Cardiac septum (tissue), 1 donor: ENCODE measurements at places on chromosomes 3 and 15. TPM values are rescaled to one million over a fixed set of nuclear protein-coding genes. Genes with fewer than 3 reads are reported as not detected.
A peak's percentile ranks its signal among the peaks of the same experiment; 100 is the strongest.

- no peak for DNase-seq
Measured at GRCh38 chr3:11523572-11524101, 120.1 kb downstream of the VGLL4 start.

GRCh38 chr15:68620721-68621527 is 42.1 kb downstream of the CORO2B start:
- peak; percentile 86 for DNase-seq

- DNase-seq, result peak; percentile 56
Measured at GRCh38 chr3:195802261-195802701, 9.4 kb downstream of the MUC4 start.

DNA sequence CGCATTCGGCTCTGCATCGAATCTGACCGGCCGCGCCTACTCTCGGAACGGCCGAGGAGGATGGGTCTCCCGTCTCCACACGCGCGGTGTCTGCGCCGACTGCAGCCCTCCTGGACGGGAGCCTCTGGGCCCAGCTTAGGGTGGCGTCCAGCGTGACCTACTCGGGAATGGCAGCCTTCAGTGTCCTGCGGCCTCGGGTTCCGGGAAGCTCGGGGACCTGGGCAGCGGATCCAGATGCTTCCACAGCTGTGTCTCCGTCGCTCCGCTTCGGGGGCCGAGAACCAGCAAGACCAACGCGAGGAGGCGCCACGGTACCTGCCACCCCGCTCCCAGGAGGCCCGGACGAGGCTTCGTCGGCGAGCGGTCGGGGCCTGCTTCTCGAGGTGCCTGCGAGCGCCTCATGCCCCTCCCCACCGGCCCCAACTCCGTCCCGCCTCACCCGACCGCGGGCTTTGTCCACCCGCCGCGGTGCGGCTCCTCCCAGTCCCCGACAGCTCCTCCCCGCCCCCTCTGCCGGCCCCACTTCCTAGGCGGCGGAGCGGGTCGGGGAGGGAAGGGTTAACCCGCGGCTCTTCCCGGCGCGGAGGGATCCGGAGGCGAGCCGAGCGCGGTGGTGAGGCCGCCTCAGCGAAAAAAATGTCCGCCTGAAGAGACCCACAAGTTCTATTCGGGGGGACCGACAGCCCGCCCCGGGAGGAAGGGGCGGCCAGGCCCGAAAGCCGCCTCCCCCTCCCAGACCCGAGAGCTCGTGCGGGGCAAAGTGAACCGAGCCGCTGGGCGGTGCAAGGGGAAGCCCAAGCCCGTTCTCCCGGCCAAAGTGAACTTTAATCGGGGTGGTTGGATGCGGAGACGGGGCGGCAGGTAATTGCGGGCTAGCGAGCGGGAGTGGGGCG is at the start of gene TCF12:
Gene TCF12 (plus strand): TSS at position 599 of the 893 bp plus-strand sequence. CDS start 1,270 bp downstream, outside the sequence.
- DNase-seq, result peak; percentile 95

GRCh38 chr3:11204697-11205348 is 50.5 kb downstream of the HRH1 start:
- DNase-seq, result no peak

GRCh38 chr3:45952456-45952855 is 9.2 kb downstream of the CXCR6 start:
- DNase-seq, result peak; percentile 17

DNA sequence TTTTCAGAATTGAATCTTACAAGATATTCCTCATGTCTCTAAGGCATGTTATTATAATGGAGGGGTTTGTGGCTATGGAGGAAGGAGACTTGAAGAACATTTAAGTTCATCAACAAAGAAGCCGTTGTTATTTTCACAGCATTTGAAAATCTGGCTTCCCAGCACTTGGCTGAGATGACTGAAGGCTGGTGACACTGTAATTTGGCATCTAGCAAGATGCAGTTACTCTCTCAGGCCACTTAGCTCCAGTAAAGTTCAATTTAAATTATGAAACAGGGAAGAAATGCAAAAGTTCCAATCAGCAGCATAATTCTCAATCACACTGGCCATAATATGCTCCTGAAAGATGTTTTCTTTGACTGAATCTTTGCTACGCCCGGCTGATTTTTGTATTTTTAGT is 139.4 kb upstream of the NUDT16 start:
- no peak for DNase-seq

- DNase-seq, result no peak
Measured at GRCh38 chr3:101861789-101862415, 12.6 kb downstream of the NFKBIZ start.

DNA sequence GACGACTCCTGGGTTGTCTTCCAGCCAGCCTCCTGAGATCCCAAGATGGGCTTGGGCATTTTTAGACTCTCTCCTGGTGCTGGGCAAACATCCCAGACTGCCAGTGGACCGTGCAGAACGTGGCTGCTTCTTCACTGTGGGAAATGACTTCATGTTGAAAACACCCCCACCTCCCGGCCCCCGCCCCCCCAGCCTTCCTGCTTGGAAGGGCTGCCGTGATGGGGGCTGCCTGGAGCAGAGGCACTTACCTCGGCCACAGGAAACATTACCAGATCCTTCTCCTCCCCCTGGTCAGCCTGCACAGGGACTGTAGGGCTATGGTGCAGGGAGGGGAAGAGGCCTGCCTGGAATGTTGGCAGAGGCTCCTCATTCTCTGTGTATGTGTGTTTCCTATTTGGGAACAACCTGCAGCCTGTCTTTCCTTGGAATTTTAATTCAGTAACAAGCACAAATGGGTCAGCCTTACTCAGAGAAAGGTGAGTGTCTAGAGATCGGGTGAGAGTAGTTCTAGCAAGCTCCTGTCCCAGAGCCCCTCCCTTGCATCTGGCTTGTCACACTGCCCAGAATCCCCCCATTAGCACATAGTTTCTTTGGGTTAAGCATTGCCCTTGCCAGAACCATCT is 90.8 kb downstream of the ANP32A start:
- peak; percentile 80 for DNase-seq

GRCh38 chr3:17315897-17316296 is 426.5 kb downstream of the TBC1D5 start:
- DNase-seq, result no peak

GRCh38 chr15:92663250-92663951 is 7.8 kb upstream of the FAM174B start:
- DNase-seq, result no peak

DNA sequence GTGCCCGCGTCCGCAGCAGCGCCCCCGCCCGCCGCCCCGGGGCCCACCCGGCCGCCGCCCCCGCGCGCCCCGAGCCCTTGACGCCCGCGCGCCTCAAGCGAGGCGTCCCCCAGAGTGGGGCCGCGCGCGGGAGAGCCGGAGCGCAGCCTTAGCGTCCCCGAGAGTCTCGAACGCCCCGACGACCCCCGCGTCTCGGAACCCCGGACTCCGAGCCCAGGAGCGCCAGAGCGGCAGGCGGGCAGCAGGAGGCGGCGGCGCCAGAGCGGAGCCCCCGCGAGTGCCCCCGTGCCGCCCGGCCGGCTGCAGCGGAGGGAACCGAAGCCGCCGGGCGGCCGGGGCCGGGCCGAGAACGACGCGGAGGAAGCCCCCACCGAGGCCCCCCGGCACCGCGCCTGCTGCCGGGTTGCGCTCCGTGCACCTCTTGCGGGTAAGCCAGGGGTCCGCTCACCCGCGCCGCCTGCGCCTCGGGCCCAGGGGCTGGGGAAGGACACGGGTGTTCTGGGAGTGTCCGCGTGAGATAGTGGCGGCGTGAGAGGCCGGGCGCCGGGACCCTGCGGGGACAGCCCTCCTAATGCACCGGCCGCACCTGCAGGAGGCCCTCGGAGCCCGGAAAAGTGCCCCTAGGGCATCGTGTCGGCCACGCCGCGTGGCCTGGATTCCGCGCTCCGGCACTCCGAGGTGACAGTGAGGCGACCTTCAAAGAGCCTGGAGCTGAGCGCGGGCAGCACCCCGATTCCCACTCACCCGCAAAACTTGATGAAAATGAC is 52.0 kb upstream of the ULK4 start:
- DNase-seq, result no peak

DNA sequence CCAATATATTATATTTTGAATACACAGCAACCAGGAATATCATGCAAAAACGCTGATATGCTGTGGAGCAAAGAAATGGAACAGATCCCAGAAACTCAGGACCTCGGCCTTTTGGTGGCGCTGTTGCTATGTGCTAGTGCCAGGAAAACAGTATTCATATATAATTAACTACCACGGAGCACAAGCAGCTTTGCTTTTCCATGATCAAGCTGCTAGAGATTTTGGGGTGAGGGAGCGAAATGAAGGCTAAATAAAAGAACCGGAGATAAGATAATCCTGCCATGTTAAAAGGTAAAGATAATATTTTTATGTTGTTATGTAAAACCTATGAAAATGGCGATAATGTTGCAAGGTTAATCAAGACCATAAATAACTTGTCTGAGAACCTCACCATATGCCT is 157.7 kb upstream of the FAM3D start:
- no peak for DNase-seq

DNA sequence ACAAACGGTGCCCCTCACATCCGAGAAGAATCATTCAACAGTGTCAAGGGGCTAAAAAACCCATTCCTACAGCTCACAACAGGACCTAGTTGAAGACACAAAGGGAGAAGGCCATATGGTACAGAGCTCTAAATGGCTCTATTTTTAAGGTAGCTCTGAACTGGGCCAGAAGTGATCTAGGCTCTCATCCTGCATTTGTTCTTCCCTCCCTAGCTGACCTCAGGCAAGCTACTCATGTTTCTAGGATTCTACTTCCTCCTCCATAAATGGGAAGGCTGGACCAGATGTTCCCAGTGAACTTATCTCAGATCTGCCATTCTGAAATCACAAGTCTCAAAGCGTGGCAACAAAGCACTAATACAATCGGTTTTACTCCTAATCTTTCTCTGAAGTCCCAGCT is 62.3 kb downstream of the CPNE4 start:
- DNase-seq, result no peak

GRCh38 chr3:65836047-65836446 is 202.7 kb downstream of the MAGI1 start:
- DNase-seq, result no peak

- DNase-seq, result no peak
Measured at GRCh38 chr15:98658831-98659699, 10.7 kb downstream of the IGF1R start.

DNA sequence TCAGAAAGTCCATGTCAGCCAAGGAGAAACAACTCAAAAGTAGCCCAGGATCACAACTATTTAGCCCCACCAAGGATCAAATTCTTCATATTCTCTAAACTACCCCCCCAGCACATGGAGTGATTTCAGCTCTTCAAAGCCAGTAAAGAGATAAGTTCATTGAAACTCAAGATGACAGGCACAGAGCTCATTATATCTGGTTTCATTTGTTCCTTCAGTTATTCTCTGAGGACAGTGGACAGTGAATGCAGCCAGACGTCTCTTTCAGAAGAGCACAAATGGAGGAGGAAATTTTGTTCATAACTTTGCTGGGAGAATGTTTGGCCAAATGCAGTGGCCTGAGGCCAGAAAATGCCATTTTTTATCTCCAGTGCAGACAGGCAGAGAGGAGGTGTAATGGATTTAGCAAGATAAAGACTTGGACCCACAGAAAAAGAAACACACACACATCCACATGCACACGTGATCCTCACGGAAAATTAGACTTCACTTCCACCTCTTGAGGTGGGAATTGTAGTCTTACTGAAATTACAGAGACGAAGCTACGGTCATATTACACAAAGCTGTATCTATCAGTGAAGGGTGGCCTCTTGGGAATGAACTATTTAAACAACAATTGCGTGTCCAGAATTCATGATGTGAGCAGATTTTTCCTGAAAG is 64.6 kb downstream of the HES1 start:
- DNase-seq, result no peak

- no peak for DNase-seq
Measured at GRCh38 chr15:28881170-28881569, 4.6 kb upstream of the APBA2 start.

DNA sequence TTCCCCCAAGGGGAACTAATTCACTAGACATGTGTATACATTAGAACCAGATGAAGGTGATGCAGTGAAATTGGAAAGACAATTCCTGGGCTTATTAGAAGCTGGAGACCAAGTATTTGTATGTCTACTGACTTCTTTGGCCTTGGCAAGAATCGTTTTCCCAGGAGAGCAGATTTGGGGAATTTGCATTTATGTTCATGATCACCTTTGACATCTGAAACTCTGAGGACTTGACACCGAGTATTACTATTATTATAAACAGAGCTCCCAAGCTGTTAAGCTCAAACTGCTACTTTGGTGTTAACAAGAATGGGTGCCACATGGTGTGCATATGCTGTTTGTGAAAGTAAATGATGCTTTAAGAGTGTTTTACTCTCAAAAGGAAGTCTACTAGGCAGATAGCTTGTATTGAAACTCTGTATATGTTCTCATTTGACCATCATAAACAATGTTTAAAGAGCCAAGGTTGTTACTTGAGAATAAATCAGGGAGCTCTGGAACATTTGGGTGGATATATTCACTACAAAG is 519.8 kb upstream of the GOLIM4 start:
- no peak for DNase-seq

GRCh38 chr15:89129123-89129815 is 41.0 kb downstream of the ABHD2 start:
- peak; percentile 86 for DNase-seq

GRCh38 chr3:195763076-195763830 is 42.5 kb downstream of the MUC20 start:
- peak; percentile 64 for DNase-seq

- peak; percentile 33 for DNase-seq
Measured at GRCh38 chr15:63403254-63403945, 21.8 kb upstream of the CA12 start.

DNA sequence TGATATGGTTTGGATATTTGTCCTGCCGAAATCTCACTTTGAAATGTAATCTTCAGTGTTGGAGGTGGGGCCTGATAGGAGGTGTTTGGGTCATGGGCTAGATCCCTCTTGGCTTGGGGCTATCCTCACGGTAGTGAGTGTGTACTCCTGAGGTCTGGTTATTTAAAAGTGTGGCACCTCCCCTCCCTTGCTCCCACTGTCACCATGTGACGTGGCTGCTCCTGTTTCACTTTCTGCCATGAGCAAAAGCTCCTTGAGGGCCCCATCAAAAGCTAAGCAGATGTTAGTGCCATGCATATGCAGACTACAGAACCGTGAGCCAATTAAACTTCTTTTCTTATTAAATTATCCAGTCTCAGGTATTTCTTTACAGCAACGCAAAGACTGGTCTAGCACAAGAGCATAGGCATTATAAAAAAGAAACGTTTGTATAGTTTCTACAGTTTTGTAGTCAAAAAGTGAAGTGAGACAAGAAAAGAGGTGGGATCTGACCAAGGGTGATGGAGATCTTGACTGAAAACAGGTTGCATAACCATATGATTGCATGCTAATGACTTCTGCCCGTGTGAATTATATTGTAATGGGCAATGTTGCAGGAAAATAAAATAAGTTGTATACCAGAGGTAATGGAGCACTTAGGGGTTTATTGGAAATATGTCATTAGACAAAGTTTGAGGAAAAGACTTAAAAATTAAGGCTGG is 28.5 kb upstream of the CLASP2 start:
- DNase-seq, result no peak

The PGBD4 gene
- 1.5 TPM for total RNA-seq

The GOLGA6A gene
- total RNA-seq, result not detected

The ERICH6 gene
- total RNA-seq, result 0.19 TPM

The ITIH4 gene
- total RNA-seq, result 3.2 TPM

The DPH3 gene
- total RNA-seq, result 23.1 TPM

The CPOX gene
- total RNA-seq, result 10.3 TPM

The PLCH1 gene
- total RNA-seq, result 0.16 TPM

The MESP2 gene
- 0.19 TPM for total RNA-seq

The SPRED1 gene
- total RNA-seq, result 12.7 TPM
